ENCODE measurements at places on chromosomes 16 and 17. TPM values are rescaled to one million over a fixed set of nuclear protein-coding genes. Genes with fewer than 3 reads are reported as not detected.
A peak's percentile ranks its signal among the peaks of the same experiment; 100 is the strongest.

The SCN4A gene
- total RNA-seq = 7.1 TPM

The TBC1D3E gene
- total RNA-seq = not detected

The ADORA2B gene
- not detected for total RNA-seq

The EVI2B gene
- total RNA-seq = 4.1 TPM

The PPP1R1B gene
- total RNA-seq = 1.2 TPM

The RASD1 gene
- total RNA-seq = 114 TPM

The TMC8 gene
- total RNA-seq = 2.0 TPM

The MILR1 gene
- total RNA-seq = 6.8 TPM

The CCL17 gene
- not detected for total RNA-seq

The CALB2 gene
- 0.81 TPM for total RNA-seq

The RNF43 gene
- total RNA-seq = 4.8 TPM

DNA sequence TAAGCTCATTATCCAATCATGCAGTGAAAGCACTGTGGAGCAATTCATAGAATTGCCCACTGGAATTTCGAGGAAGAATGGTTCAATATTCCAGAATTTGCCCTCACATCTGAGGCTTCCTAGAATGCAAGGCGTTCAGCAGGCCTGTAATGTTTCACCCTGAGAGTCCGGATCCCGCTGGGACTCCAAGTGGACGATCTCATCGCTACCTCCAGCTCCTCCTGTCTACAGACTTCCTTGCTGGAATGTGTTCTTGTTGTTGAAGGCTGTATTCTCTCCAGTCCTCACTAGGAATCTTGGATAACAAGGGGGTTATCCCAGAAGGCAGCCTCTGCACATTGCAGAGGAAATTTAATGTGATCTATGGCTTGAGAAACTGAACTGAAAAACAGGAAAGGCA is 7.8 kb downstream of the SLC47A1 start:
- peaks cover 7% of the 10 kb centered on the region for H3K4me1 ChIP-seq
- H3K4me3 ChIP-seq = no peak overlapping the region
- H3K27me3 ChIP-seq = no peaks in the 10 kb centered on the region
- no peak overlapping the region for H3K27ac ChIP-seq
- no peak for DNase-seq

GRCh38 chr17:44074231-44074910 is 3.8 kb downstream of the G6PC3 start:
- no peak overlapping the region for H3K4me3 ChIP-seq
- DNase-seq = no peak
- H3K27ac ChIP-seq = no peak overlapping the region
- H3K4me1 ChIP-seq = peaks cover 11% of the 10 kb centered on the region
- H3K27me3 ChIP-seq = no peaks in the 10 kb centered on the region

DNA sequence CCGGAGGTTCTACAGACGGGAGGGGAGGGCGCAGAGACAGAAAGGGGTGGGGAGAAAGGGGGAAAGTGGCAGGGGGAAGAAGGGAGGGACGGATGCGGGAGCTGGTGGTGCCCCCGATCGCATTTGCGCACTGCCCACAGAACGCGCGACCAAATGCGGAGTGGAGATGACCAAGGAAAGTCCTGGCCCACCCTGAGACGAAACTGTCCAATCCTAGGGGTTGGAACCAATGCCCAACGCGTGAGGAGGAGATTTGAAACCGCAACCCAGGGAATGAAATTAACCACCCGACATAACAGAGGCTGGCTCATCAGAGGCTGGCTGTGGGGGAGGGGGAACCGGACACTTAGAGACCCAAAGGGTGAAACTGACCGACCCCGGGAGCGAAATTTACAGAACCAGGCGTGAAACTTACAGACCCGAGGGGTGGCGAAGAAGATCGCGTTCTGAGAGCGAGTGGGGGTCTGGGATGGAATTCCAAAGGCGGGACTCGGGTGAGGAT is 1.4 kb downstream of the HES7 start:
- no peaks in the 10 kb centered on the region for H3K36me3 ChIP-seq
- no peak for DNase-seq
- peaks cover 5% of the 10 kb centered on the region for H3K27me3 ChIP-seq
- peak overlapping the region; percentile 42 for H3K4me3 ChIP-seq
- peaks cover 58% of the 10 kb centered on the region for H3K4me1 ChIP-seq

DNA sequence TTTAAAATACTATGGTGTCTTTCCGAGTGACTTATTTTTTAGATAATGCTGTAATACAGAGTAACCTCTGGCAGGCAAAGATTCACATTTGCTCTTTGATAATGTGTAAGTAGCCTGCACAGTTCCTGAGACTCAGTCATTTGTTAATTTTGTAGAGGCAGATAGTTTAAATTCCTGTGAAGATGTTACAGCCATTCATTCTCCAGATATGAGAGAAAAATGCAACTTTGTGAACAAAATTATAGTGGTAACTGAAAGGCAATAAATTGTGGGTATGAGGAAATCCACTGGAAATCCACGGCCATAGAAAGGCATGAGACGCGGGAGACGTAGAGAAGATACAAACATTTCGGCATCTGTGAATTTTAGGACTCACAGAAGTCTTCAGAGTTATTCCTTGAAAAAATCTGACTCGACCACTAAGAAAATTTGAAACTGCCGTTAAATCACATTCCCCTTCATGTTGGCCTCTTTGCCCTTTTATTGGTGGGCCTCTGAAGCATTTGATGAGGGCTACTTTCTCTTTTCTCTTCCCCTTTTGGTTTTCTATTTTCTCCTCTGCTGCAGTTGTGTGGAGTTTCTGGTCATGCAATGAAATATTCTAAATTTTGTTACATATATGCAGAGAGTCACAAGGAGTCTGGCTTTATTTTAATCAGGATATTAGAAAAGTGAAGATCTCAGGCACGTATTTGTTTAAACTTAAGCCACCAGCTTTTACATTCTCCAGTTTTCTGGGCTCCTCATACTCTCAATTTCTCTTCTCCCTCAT is 18.8 kb downstream of the HS3ST3A1 start:
- no peaks in the 10 kb centered on the region for H3K36me3 ChIP-seq
- H3K27me3 ChIP-seq = no peaks in the 10 kb centered on the region
- H3K4me3 ChIP-seq = no peak overlapping the region

DNA sequence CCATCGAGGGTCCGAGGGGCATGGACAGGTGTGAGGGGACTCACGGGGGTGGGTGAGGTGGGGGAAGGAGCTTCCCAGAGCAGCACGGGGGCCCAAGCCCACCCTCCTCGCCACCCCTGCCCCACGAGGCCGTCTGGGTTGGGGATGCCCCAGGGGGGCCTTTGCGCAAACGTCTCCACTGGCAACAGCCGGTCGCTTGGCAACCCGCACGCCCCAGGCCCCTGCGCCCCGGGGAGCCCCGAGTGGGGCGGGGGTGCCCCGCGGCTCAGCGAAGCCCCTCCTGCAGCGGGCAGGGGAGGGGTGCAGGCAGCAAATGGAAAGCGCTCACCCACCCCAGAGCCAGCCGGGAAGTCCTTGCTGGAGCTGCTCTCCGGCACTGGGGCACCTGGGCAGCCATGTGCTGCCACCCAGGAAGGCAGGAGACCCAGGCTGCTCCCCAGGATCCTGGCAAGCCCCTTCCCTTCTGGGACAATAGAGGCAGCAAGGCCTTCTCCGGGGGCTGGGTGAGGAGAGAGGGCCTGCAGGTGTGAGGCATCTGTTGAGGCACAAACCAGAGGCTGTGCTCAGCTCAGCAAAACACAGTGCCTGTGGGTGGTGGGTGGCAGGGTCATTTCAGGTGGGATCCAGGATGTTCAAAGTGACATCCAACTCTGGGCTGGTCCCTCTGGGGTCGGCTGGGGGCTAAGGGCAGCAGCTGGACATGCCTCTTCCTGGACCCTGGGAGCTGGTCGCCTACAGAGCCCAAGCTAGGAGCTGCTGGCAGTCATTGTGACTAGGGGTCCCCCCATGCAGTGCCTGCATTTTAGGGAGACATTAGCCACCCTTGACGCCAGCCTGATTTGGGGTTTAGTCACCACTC is 80.9 kb upstream of the CBX4 start:
- DNase-seq = no peak
- H3K27me3 ChIP-seq = no peaks in the 10 kb centered on the region

GRCh38 chr16:86925067-86925791 is 346.9 kb downstream of the FOXL1 start:
- no peaks in the 10 kb centered on the region for H3K4me1 ChIP-seq
- no peak for DNase-seq
- H3K27me3 ChIP-seq = no peaks in the 10 kb centered on the region
- no peak overlapping the region for H3K27ac ChIP-seq
- no peaks in the 10 kb centered on the region for H3K36me3 ChIP-seq
- H3K4me3 ChIP-seq = no peak overlapping the region

GRCh38 chr16:29760567-29761279 is 14.9 kb upstream of the C16orf54 start:
- H3K4me1 ChIP-seq = peaks cover 42% of the 10 kb centered on the region
- no peak overlapping the region for H3K4me3 ChIP-seq
- peak; percentile 80 for DNase-seq

- DNase-seq = no peak
- no peak overlapping the region for H3K4me3 ChIP-seq
- H3K27me3 ChIP-seq = no peaks in the 10 kb centered on the region
- H3K27ac ChIP-seq = no peak overlapping the region
Measured at GRCh38 chr16:74829637-74830036, 55.0 kb upstream of the FA2H start.

- no peak overlapping the region for H3K4me3 ChIP-seq
- peaks cover 6% of the 10 kb centered on the region for H3K4me1 ChIP-seq
- no peak for DNase-seq
- no peaks in the 10 kb centered on the region for H3K36me3 ChIP-seq
- no peak overlapping the region for H3K27ac ChIP-seq
- H3K27me3 ChIP-seq = no peaks in the 10 kb centered on the region
Measured at GRCh38 chr17:28497931-28498330, 8.2 kb upstream of the FOXN1 start.

DNA sequence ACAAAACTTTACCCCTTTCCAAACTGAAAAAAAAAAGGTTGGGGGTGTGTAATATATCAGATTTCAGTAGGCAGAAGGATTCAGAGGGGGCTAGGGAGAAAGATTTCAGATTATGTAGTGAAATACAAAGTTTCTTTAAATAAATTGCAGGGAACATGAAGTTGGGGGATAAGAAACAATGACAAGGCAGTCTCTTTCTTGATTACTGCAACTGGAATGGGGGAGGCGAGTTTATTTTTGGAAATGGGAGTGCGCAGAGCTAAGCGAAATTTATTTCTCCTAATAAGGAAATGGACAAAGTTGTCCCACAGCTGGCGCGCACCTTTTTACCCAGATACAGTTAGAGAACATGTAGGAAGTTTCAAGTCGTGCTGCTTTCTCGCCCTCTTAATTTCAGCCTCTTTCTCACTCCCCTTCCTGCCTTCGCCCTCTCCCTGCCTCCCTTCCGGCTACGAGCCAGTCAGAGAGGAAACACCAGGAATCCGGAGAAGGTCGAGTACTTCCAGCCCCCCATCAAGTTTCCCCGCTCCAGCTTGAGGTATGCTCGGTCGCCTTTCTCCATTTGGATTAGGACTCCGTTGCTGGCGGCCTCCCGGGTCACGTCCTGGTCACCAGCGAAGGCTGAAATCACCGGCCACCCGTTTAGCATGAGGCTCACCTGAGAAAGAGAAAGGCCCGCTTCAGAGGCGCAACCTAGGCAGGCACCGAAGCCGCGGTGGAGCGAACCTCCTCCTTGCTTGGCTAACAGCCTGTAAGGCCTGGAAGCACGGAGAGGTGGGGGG is 2.5 kb downstream of the CBLN1 start:
- no peak overlapping the region for H3K4me3 ChIP-seq
- peaks cover 49% of the 10 kb centered on the region for H3K27me3 ChIP-seq
- H3K27ac ChIP-seq = no peak overlapping the region
- H3K4me1 ChIP-seq = peaks cover 57% of the 10 kb centered on the region
- DNase-seq = no peak
- no peaks in the 10 kb centered on the region for H3K36me3 ChIP-seq

GRCh38 chr17:74785096-74785980 is 9.2 kb upstream of the NAT9 start:
- peaks cover 9% of the 10 kb centered on the region for H3K4me1 ChIP-seq
- peak; percentile 51 for DNase-seq
- no peaks in the 10 kb centered on the region for H3K27me3 ChIP-seq

DNA sequence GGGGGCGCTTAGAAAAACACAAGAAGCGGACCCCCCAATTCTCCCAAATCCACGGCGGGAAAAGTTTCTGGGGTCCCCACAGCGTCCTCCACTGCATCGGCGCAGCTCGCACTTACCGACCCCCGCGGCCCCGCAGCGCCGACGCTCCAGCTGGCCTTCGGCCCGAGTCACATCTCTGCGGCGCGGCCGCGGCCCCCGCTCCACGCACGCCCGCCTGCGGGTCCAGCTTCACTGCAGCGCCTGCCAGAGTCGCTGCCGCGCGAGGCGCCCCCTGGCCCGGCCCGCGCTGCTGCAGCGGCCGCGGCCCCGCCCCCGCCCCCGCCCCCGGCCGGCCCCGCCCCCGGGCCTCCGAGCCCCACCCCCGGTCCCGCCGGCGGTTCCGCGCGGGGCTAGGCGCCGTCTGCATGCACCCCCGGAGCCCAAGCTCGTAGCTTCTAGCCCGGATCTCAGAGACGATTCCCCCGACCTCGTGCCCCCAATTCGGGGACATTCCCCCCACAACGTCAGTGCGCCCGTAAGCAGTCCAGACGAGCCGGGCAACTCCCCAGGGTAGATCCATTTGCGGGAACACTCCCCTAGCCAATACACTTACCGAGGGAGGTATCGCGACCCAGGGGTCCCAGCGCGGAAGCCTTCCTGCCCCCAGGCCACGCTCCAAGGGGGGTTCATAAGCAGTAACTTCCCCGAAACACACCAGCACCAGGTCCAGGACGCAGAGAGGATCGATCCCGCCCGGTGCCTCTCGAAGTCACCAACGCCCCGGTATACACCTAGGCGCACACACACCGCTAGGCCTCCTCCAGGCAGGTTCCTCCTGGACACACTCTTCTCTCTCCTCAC is at the start of gene GPRC5B:
TSS of gene GPRC5B (minus strand) at position 238 of the 840 bp plus-strand sequence. CDS start 12,003 bp downstream, outside the sequence.
- DNase-seq = peak; percentile 46
- peaks cover 12% of the 10 kb centered on the region for H3K4me1 ChIP-seq
- no peaks in the 10 kb centered on the region for H3K36me3 ChIP-seq

- H3K27me3 ChIP-seq = no peaks in the 10 kb centered on the region
- H3K27ac ChIP-seq = no peak overlapping the region
- H3K36me3 ChIP-seq = no peaks in the 10 kb centered on the region
- H3K4me1 ChIP-seq = no peaks in the 10 kb centered on the region
- H3K4me3 ChIP-seq = no peak overlapping the region
Measured at GRCh38 chr17:34305606-34306005, 13.6 kb upstream of the CCL8 start.

GRCh38 chr17:74635418-74635817 is 11.9 kb upstream of the CD300E start:
- peak; percentile 92 for DNase-seq
- H3K27ac ChIP-seq = peak overlapping the region; percentile 93
- H3K4me1 ChIP-seq = peaks cover 81% of the 10 kb centered on the region
- H3K4me3 ChIP-seq = no peak overlapping the region
